Esophagus squamous epithelium (tissue), 5 donors: ENCODE measurements at places on chromosomes 12 and 14.

- no peak for DNase-seq
These were observed 8.6 kb downstream of the ARHGAP9 start for GRCh38 chr12:57470970-57471656.

- no peak for DNase-seq
These were observed 24.4 kb downstream of the SERPINA1 start for GRCh38 chr14:94364037-94364436.

- DNase-seq = no peak
These were observed 21.4 kb downstream of the ZFC3H1 start for GRCh38 chr12:71642264-71642663.

GRCh38 chr14:100588671-100589070 lies 1.5 kb upstream of the BEGAIN start:
- DNase-seq = no peak

DNA sequence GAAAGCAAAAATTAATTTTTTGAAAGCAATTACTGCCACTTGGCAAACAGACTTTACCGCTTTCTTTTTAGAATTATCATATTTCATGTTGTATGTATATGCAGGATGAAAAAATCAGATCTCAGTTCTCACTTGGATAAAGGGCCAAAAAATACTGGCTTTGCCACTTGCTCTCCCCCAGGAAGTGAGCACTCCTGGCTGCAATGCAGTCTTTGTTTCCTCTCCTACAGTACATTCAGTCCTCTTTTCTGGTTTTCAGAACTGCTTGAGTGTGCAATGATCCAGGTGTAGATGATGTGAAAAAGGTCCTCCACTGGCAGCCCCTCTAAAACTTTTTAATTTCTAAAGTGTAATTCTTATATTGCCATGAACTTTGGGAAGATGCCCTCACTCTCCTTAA lies 183.4 kb downstream of the SLC25A21 start:
- DNase-seq = no peak

DNA sequence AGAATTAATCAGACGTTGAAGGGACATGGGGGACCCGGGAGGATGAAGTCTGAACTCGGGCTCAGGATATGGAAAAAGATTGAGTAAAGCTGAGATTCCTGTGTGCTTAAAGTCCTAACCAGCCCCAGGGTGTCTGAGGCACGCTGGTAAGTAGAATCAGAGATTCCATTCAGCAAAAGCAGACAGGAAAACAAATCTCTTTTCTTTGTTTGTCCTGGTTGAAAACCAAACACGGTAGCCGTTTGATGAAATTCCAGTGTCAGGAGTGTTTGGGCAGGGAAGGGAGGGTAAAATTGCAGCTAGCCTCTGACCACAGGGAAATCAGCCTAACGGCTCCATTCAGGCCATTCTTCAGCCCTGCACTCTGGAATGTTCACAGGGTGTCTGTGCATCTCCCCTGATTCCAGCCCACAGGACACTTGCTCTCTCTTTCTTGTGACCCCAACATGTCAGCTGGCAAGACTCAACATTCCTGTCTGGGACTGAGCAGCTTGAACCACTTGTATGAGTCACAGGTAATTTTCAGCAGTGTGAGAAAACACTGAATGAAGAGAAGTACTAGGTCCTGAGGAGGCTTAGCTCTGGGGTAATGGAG lies 31.0 kb downstream of the NINJ2 start:
- no peak for DNase-seq

GRCh38 chr14:58315606-58316005 lies 17.3 kb downstream of the ARID4A start:
- DNase-seq = no peak

- DNase-seq = no peak
These were observed 197.1 kb downstream of the EXOC5 start for GRCh38 chr14:57071639-57072038.

GRCh38 chr12:99005601-99006000 lies 360.5 kb downstream of the APAF1 start:
- no peak for DNase-seq

GRCh38 chr12:1870086-1870485 lies 48.4 kb downstream of the CACNA2D4 start:
- DNase-seq = no peak

DNA sequence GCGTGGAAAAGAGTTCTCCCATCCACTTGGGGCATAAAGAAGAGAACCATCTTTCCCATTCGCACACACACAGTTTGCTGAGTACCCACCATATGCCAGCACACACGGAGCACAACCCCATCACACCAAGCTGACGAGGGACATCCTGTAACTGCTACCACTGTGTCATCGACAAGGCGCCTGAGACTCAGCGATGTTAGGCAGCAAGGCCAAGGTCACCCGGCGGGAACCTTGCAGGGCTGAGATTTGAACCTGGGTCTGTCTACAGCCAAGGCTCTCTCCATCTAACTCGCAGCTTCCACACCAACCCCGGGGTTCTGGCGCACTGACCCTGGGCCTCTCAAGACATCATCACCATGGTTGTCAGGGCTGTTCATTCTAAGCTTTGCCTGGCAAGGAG lies 60.0 kb downstream of the CCDC85C start:
- DNase-seq = no peak

DNA sequence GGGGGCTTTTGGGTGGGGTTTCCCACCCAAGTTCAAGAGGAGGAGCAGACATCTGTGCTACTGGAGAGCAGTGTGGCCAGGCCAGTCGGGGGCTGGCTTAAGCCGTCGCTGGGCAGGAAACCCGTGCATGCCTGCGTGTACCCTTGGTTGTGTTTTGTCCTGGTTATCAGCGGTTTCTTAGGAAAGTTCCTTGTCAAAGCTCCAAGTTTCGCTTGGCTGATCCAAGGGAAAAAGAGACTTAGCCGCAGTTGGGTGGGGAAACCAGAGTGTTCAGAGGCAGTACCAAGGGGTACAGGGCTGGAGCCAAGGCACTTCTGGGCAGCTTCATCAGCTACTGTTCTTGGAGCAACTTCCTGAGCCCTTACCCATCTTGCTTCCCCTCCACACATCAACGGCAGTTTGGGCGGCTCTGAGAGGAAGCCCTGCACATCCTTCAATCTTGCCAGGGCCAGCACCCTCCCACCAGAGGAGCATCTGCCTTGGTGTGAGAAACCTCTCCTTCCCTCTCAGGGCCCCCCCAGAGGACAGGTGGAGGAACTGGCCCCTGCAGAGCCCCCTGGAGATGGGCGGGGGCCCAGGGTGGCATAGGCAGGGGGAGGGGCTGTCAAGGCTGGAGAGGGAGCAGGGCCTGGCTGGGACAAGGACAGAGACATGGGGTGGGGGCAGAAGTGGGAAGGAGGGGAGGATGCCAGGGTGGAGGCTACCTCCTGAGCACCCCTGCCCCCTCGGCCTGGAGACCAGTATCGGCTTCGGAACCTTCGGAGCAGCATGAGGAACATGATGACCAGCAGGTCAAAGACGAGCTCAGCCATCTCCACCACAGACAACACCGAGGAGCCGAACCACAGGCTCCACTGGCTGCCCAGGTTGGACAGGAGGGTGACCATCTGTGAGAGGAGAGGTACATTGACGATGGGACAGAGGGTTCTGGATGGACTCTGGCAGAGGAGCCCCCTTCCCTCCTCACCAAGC lies 5.8 kb upstream of the TNFRSF1A start:
- no peak for DNase-seq

- no peak for DNase-seq
These were observed 138.7 kb downstream of the PDE3A start for GRCh38 chr12:20507056-20507455.

DNA sequence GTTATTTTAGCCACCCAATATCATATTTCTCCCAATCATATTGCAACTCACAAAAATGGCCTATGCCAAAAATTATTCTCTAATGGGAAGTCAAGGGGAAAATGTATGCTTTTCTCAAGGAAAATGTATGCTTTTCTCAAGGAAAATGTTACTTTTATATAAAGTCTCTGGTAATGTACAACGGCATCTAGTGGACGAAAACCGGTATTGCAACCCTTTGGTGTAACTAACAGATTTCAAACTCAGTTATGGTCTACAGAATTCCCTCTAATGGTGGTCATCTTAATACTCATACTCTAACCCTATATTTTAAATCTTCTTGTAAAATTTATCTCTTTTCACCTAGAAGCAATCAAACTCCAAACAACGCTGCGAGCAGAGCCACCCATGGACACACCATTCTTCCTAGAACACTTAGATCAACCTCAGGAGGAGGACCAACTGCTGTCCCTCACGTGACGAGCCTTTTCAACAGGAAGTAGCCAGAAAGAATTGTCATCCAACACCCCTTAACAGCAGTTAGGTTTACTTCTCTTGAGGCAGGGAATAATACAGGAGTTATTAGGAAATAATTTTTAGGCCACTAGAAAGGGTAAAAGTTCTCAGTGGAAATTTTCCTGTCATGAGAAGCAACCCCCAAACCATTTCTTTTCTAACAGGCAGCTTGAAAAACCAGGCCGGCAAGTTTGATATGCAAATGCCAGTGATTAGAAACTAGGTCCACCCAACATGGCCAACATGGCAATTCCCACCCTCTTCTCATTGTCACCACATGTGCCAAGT lies 20.1 kb downstream of the APOBEC1 start:
- DNase-seq = no peak

DNA sequence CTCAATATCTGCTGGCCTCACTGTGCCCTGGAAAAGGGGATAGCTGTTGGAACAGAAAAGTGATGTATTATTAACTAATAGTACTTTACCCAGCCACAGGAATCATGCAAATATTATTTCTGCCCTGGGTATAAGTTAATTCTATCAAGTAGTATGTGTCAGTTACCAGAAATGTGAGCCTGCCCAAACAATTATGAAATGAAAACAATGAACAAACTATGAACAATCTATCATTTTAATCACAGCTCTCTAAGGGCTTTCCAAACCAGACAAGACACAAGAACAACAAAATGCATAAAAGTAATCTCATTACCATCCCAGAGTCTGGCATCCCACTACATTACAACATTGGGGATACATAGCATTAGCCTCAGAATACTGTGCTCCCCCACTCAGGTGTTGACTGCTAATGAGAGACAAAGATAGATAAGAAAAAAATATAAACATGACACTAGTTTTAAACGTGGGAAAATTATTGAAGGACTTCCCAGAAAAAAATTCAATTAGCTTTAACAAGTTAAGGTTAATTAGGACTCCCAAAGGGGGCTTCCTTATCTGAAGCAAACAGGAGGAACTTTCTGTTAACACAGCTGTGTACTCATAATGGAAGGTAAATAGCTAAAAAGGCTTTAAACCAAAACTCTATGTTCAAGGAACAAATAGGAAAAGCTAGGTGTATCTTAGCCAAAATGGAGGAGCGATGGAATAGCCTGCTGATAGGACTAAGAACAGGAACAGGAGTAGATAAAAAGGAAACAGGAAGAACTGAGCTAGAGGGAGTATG lies 3.3 kb downstream of the DCAF5 start:
- no peak for DNase-seq

GRCh38 chr12:108511633-108512540 lies 3.2 kb upstream of the FICD start:
- DNase-seq = no peak

DNA sequence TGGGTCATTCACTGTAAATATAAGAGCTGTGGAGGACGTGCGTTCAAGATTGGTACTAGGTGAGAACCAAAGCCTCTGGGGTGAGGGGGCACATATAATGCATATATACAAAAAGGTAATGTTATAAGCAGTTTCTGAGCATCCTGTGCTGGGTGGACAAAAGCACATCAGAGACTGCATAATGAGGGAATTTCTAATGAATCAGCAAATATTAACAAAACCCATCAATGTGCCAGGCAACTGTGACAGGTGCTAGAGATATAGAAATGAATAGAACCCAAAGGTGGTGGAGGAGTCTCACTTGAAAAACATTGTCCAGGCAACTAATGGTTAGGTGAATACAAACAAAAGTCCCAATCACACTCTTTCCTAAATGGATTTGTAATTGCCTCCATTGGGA lies 74.7 kb downstream of the GPR65 start:
- no peak for DNase-seq

GRCh38 chr14:100438678-100439592 lies 115.8 kb downstream of the SLC25A47 start:
- no peak for DNase-seq

DNA sequence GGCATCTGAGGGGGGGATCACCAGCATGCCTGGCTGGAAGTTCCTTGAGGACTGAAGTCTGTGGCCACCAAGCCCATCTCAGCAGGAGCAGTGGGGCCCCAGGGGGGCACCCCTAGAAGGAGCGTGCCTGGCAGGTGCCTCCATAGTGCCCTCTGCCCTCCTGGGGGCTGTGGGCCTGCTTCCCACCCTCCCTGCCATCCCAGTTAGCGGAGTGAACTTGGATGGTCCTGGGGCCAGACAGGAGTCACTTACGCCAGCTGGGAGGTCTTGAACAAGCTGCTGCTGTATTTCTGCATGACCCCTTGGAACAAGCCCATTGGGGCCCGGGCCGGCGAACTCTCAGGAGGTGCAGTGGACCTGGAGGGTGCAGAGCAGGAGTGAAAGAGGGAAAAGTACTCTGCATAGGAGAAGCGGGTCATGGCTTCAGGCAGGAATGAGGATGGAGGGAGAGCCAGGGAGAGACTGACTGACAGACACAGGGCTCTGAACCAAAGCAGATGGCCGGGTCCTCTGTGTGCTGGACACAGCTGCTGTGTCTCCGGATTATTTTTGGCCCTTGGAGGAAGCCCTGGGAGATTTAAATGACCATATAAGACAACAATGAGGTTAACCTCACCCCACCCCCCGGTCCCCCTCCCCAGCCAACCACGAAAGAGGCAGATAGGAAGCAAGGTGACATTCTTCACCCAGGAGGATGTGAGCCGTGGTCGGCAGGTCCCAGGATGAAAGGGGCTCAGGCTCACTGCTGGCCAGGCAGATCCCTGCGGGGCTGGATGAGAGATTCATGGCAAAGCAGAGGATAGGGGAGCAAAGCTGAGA lies 19.6 kb downstream of the ASB2 start:
- DNase-seq = no peak

DNA sequence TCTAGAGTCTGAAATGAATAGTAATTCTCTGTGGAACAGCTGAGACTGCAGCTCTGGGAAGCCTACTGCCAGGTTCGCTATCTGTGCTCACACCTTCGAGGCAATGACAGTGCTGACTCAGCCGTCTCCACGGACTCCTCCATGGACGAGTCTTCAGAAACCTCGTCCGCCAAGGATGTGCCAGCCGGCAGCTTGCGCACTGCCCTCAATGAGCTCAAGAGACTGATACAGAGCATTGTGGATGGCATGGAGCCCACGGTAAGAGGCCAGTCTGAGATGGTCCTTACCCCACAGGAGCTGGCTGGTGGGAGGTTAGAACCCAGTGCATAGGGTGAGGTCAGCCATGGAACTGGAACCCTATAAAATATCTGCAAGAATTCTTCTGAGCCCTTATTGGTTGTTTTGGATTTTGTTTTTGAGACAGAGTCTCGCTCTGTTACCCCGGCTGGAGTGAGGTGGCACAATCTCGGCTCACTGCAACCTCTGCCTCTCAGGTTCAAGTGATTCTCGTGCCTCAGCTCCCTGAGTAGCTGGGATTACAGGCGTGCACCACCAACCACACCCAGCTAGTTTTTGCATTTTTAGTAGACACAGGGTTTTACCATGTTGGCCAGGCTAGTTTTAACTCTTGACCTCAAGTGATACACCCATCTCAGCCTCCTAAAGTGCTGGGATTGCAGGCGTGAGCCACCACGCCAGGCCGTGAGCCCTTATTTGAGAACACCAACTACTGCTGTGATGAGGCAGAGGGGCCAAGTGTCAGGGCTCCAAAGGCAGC lies 43.9 kb downstream of the RAB35 start:
- DNase-seq = no peak

GRCh38 chr12:132544080-132544397 lies 54.1 kb downstream of the FBRSL1 start:
- DNase-seq = no peak

- DNase-seq = no peak
These were observed 466.5 kb downstream of the PRKD1 start for GRCh38 chr14:29461101-29461500.

- DNase-seq = no peak
These were observed 16.8 kb downstream of the MAPKAPK5 start for GRCh38 chr12:111858778-111859177.

GRCh38 chr12:7787574-7788293 lies 1.5 kb upstream of the NANOG start:
- DNase-seq = no peak
